ENCODE measurements at places on chromosomes 7 and 10. TPM values are rescaled to one million over a fixed set of nuclear protein-coding genes. Genes with fewer than 3 reads are reported as not detected.

CPVL gene
- total RNA-seq, result not detected

EZH2 gene
- 7.6 TPM for total RNA-seq

NKX2-3 gene
- total RNA-seq, result not detected

NODAL gene
- not detected for total RNA-seq

SEMA4G gene
- under 0.01 TPM for total RNA-seq

GPR141 gene
- total RNA-seq, result not detected

MINDY4 gene
- 8.5 TPM for total RNA-seq

GPR158 gene
- total RNA-seq, result under 0.01 TPM

C10orf105 gene
- total RNA-seq, result not detected

FBXL13 gene
- total RNA-seq, result 2.2 TPM

C7orf25 gene
- total RNA-seq, result 8.0 TPM

LEP gene
- total RNA-seq, result 0.36 TPM

UCN3 gene
- not detected for total RNA-seq

PIP gene
- total RNA-seq, result not detected

ZPBP gene
- not detected for total RNA-seq

HMX2 gene
- total RNA-seq, result not detected

PDZD7 gene
- total RNA-seq, result 0.72 TPM

MYH16 gene
- under 0.01 TPM for total RNA-seq

TMEM196 gene
- total RNA-seq, result not detected

PLAU gene
- total RNA-seq, result 27.9 TPM

OR6B1 gene
- not detected for total RNA-seq

TFPI2 gene
- 8.7 TPM for total RNA-seq

ZNF425 gene
- 4.7 TPM for total RNA-seq

CNPY1 gene
- total RNA-seq, result not detected

SLC18A2 gene
- under 0.01 TPM for total RNA-seq

SSBP1 gene
- total RNA-seq, result 88.3 TPM

ETV1 gene
- total RNA-seq, result 15.9 TPM

ERVW-1 gene
- total RNA-seq, result not detected

UBE3C gene
- total RNA-seq, result 95.9 TPM

ZNF804B gene
- total RNA-seq, result not detected

PTTG1IP2 gene
- not detected for total RNA-seq

SPAM1 gene
- not detected for total RNA-seq

OR2A7 gene
- 1.1 TPM for total RNA-seq

OPN4 gene
- not detected for total RNA-seq

PTN gene
- 33.3 TPM for total RNA-seq

RADIL gene
- 0.29 TPM for total RNA-seq

ZNF736 gene
- total RNA-seq, result 14.4 TPM

MYL7 gene
- not detected for total RNA-seq

TMEM60 gene
- 20.3 TPM for total RNA-seq

PILRA gene
- total RNA-seq, result 0.36 TPM

TRRAP gene
- 16.5 TPM for total RNA-seq

RNF32 gene
- total RNA-seq, result under 0.01 TPM

PRKAG2 gene
- total RNA-seq, result 20.6 TPM

LRIT1 gene
- total RNA-seq, result not detected

EBF3 gene
- total RNA-seq, result 35.4 TPM

C10orf62 gene
- 0.36 TPM for total RNA-seq

LMBR1 gene
- 44.8 TPM for total RNA-seq

OGDHL gene
- under 0.01 TPM for total RNA-seq

SLC13A1 gene
- total RNA-seq, result not detected

FEZF1 gene
- total RNA-seq, result not detected

CRHR2 gene
- total RNA-seq, result not detected

NPY4R gene
- total RNA-seq, result under 0.01 TPM

GIMAP8 gene
- total RNA-seq, result not detected

All from osteoblast (primary cell).